ENCODE measurements at places on chromosomes 16 and 17.
A peak's percentile ranks its signal among the peaks of the same experiment; 100 is the strongest.

- no peak for DNase-seq
These were observed 29.1 kb upstream of the SLC5A11 start for GRCh38 chr16:24816688-24817087.

DNA sequence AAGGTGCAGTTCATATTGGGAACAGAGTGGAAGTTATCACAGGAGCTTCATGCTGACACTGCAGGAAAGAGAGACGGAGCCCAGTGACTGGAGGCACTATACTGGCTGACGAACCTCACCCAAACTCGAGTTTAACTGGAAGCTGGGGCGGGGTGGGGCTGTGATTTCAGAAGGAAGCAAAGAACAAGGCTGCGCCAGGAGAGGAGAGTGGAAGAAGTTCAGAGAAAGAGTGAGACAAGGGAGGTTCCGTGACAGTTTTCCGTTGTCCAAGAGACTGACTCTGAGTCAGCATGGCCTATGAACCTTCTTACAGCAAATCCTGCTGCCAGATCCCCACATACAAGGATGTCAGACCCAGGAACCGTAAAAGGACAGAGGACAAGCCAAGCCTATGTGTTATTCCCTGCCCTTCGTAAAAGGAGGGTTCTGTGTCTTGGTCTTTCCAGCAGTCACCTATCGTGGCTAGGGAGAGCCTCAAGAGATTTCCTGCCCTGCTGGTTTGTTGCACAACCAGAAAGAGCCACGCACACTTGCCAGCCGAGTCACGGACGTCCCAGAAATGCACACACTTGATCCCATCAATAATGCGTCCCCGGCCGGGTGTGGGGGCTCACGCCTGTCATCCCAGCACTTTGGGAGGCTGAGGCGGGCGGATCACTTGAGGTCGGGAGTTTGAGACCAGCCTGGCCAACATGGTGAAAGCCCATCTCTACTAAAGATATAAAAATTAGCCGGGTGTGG is 5.1 kb downstream of the PITPNA start:
- no peak for DNase-seq

- no peak for DNase-seq
These were observed 118.4 kb downstream of the VPS53 start for GRCh38 chr17:596287-596686.

GRCh38 chr16:52572656-52573055 is 25.7 kb upstream of the TOX3 start:
- DNase-seq = no peak

DNA sequence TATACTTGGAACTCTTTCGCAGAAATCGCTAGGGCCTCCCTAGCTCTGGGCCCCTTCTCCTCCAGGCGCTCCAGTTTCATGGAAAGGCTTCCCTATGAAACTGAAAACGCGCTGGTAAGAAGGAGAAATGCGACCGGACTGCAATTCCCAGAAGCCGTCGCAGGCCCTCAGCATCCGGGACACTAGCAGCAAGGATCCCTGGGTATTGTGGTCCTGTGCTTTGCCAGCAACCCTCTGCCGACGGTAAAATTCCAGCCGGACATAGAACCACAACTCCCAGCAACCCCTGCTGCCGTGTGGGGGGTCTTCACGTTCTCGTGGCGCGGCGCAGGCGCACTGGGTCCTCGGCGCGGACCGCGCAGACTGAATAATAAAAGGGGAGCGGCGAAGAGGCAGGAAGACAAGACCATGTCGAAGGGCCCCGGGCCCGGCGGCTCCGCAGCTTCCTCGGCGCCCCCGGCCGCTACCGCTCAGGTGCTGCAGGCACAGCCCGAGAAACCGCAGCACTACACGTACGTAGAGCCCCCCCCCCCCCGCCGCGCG is at the start of gene UNK:
Gene UNK (plus strand): TSS at position 334 of the 543 bp plus-strand sequence. CDS start 75 bp downstream, at position 409.
- peak; percentile 89 for DNase-seq

GRCh38 chr17:76296186-76296585 is 11.9 kb downstream of the QRICH2 start:
- DNase-seq = no peak

DNA sequence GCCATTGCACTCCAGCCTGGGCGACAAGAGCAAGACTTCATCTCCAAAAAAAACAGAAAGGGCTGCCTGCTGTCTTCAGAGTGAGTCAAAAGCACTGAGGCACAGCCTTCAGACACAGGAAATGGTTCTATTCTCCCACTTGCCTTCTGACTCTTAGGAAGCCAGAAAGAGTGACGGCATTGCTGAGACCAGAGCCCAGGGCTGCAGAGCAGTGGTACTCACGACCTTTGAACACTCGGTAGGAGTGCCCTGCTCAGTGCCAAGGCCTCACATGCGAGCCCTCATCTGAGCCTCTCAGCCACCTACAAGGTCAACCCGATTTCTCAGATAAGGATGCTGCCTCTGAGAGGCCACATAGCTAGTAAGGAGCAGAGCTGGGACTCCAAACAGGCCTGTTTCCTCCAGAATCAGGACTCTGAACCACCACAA is 3.5 kb upstream of the ITGAE start:
- no peak for DNase-seq

- DNase-seq = no peak
These were observed 278.4 kb upstream of the IRX5 start for GRCh38 chr16:54652201-54652770.

- DNase-seq = peak; percentile 42
These were observed 13.4 kb upstream of the TAC4 start for GRCh38 chr17:49861150-49861884.
